ENCODE measurements at places on chromosomes 5 and 9. TPM values are rescaled to one million over a fixed set of nuclear protein-coding genes. Genes with fewer than 3 reads are reported as not detected.

Gene NIPAL4
- total RNA-seq, result not detected

Gene ZFP37
- 11.4 TPM for total RNA-seq

Gene SPATA31C1
- total RNA-seq, result not detected

Gene TYRP1
- not detected for total RNA-seq

Gene RECK
- 18.5 TPM for total RNA-seq

Gene GABRA6
- not detected for total RNA-seq

Gene S1PR3
- total RNA-seq, result 5.9 TPM

Gene KCNV2
- total RNA-seq, result not detected

Gene MARVELD2
- total RNA-seq, result 0.83 TPM

Gene FAM153A
- total RNA-seq, result 5.2 TPM

GRCh38 chr9:37163299-37163698 is 42.9 kb downstream of the ZCCHC7 start:
- H3K27ac ChIP-seq, result no peak overlapping the region
- H3K4me3 ChIP-seq, result no peak overlapping the region
- no peak for DNase-seq
- H3K4me1 ChIP-seq, result no peaks in the 10 kb centered on the region
- H3K27me3 ChIP-seq, result no peaks in the 10 kb centered on the region
- no peaks in the 10 kb centered on the region for H3K36me3 ChIP-seq

DNA sequence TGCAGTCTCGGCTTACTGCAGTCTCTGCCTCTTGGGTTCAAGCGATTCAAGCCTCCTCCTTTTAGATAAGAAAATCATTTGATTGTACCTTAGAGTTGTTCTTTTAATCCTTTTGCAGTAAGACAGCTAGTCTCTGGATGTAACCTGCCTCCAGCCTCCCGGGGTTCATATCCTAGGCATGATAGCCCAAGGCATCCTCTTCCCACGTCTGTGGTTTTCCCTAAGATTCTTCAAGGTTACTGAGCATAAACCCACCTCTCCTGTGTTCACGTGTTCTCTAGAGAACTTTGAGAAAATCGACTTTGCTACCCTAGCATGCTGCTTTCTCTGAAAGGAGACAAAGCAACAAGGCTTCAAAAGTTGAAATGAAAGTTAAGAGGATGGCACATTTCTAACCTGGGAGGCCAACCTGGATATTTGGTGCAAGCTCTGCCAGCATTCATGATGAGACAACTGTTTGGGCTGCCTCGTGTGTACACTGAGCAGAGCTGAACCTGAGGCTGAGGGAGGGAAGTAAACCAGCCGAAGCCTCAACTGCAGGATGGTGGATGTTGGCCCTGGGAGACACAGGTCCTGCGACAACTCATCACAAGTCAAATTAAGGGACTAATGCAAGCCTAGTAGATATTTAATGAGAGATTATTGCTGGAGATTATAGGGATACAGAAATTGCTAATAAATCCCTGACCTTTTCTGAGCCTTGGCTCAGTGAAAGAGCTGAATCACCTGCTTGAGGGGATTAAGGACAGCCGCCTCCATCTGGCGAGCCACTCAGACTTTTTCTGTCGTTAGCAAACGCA is 261.8 kb downstream of the ARHGAP26 start:
- H3K36me3 ChIP-seq, result no peaks in the 10 kb centered on the region
- no peaks in the 10 kb centered on the region for H3K27me3 ChIP-seq
- no peak overlapping the region for H3K27ac ChIP-seq
- no peak overlapping the region for H3K4me3 ChIP-seq
- H3K4me1 ChIP-seq, result no peaks in the 10 kb centered on the region

DNA sequence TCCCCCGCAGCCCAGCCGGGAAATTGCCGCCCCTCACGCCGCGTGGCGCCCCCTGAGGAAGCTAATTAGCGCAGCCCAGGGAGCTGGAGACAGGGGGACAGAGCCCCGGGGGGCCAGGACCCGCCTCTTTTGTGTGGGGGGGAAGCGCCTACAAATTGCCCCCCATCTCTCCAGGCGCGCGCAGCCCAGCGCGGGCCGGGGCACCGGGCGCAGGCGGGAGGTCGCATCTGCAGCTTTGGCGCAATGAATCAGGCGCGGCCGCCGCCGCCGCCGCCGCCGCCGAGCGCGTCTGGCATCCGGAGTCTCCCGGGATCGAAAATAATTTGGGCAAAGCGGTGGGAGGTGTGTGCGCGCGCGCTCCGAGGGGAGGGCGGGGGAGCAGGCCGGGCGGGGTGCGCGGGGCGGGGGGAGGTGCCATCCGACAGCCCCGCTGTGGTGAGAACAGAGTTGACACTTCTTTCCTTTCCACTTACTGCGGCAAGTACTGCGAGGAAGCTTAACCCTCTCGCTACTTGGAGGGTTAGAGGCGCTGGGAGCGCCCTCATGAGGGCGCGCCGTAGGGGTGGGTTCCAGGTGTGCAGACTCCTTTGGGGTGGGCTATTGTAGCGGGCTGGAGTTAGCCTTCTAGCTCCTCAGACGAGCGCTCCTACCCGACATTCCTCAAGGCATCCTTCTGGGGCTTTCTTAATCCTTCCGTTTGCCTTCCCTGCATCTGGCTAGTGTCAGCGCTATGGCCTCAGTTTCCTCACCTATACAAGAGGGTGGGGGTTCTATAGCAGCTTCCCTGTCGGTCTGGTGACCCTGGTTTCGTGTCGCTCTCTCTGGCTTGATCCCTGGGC is 63.1 kb downstream of the CXXC5 start:
- peak overlapping the region; percentile 34 for H3K4me3 ChIP-seq
- DNase-seq, result peak; percentile 45
- no peaks in the 10 kb centered on the region for H3K36me3 ChIP-seq

- H3K27ac ChIP-seq, result no peak overlapping the region
- DNase-seq, result no peak
- H3K4me1 ChIP-seq, result no peaks in the 10 kb centered on the region
- no peaks in the 10 kb centered on the region for H3K36me3 ChIP-seq
- H3K4me3 ChIP-seq, result no peak overlapping the region
Observed at GRCh38 chr5:89320421-89321277, 437.7 kb upstream of the MEF2C start.

GRCh38 chr9:93574900-93575795 is 1.2 kb upstream of the PHF2 start:
- H3K4me1 ChIP-seq, result peaks cover 4% of the 10 kb centered on the region
- H3K36me3 ChIP-seq, result no peaks in the 10 kb centered on the region
- H3K27me3 ChIP-seq, result no peaks in the 10 kb centered on the region
- peak overlapping the region; percentile 92 for H3K27ac ChIP-seq
- DNase-seq, result no peak

- peaks cover 1% of the 10 kb centered on the region for H3K4me1 ChIP-seq
- no peaks in the 10 kb centered on the region for H3K27me3 ChIP-seq
- no peak for DNase-seq
- no peaks in the 10 kb centered on the region for H3K36me3 ChIP-seq
Observed at GRCh38 chr9:124377551-124378406, 37.5 kb downstream of the PSMB7 start.

DNA sequence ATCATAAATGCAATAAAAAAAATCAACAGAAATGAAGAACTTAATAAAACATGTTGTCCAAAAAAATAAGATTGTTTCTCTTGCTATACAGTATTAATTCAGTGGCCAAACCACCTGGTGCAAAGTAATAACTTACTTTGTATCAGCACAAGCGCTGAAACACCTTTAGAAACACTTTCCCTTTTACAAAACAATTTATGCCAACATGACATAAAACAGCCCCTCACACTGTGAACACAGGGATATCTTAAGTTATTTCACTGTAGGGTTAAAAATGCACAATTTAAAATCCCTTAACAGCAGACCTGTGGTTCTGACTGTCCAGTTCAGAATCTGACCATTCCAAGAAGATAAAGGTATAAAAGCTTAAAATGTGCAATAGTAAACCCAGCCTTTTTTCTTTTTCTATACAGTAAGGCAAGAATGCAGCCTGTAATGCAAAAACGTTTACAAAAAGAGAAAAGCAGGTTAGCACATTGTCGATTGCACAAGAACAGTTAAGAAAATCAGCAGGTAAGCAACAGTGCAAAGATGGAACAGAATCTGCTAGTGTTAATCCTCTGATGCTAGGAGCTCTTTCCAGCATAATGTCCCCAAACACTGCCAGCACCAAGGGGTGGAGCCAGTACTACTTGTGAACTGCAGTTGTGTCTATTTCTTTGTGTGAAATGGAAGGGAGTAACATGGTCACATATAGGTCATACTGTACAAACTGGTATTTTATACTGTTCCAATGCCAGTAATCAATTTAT is 21.6 kb downstream of the RAB14 start:
- no peak overlapping the region for H3K4me3 ChIP-seq
- no peaks in the 10 kb centered on the region for H3K36me3 ChIP-seq
- H3K27ac ChIP-seq, result no peak overlapping the region
- H3K27me3 ChIP-seq, result no peaks in the 10 kb centered on the region
- peaks cover 2% of the 10 kb centered on the region for H3K4me1 ChIP-seq

GRCh38 chr5:140214831-140215230 is 39.8 kb downstream of the CYSTM1 start:
- no peak overlapping the region for H3K4me3 ChIP-seq
- no peak overlapping the region for H3K27ac ChIP-seq
- no peaks in the 10 kb centered on the region for H3K36me3 ChIP-seq
- no peaks in the 10 kb centered on the region for H3K27me3 ChIP-seq
- no peaks in the 10 kb centered on the region for H3K4me1 ChIP-seq
- no peak for DNase-seq

DNA sequence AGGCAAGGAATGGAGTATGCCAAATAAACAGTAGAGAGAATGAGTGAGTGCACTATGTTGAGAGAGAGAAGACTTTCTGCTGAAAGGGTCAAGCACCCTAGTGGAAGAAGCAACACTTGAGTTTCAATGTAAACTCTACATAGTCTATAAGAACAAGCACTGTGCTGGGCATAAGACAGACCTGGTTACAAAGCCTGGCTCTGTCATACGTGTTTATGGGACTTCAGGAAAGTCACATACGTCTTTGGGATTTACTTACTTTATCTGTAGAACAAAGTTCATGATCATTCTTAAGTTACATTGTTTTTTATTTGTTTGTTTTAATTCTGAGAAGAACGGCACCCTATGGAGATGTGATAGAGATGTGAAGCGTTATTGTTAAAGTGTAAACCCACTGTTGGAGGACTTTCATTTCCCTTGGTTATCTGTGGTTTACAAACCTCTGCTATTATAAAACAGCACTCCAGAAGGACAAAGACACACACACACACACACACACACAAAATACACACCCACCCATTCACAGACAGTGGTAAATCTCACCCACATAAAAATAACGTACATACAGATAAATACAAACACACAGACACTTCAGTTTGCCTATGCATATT is 70.7 kb upstream of the TRIM32 start:
- no peaks in the 10 kb centered on the region for H3K4me1 ChIP-seq
- no peak for DNase-seq
- H3K36me3 ChIP-seq, result no peaks in the 10 kb centered on the region
- no peak overlapping the region for H3K4me3 ChIP-seq

GRCh38 chr5:135921388-135921787 is 25.7 kb upstream of the IL9 start:
- no peaks in the 10 kb centered on the region for H3K27me3 ChIP-seq
- no peak overlapping the region for H3K27ac ChIP-seq
- H3K36me3 ChIP-seq, result no peaks in the 10 kb centered on the region
- H3K4me3 ChIP-seq, result no peak overlapping the region
- H3K4me1 ChIP-seq, result no peaks in the 10 kb centered on the region

- no peak overlapping the region for H3K4me3 ChIP-seq
- no peak for DNase-seq
- H3K4me1 ChIP-seq, result no peaks in the 10 kb centered on the region
- no peak overlapping the region for H3K27ac ChIP-seq
- H3K36me3 ChIP-seq, result no peaks in the 10 kb centered on the region
Observed at GRCh38 chr5:139253115-139253514, 40.4 kb upstream of the MATR3 start.

DNA sequence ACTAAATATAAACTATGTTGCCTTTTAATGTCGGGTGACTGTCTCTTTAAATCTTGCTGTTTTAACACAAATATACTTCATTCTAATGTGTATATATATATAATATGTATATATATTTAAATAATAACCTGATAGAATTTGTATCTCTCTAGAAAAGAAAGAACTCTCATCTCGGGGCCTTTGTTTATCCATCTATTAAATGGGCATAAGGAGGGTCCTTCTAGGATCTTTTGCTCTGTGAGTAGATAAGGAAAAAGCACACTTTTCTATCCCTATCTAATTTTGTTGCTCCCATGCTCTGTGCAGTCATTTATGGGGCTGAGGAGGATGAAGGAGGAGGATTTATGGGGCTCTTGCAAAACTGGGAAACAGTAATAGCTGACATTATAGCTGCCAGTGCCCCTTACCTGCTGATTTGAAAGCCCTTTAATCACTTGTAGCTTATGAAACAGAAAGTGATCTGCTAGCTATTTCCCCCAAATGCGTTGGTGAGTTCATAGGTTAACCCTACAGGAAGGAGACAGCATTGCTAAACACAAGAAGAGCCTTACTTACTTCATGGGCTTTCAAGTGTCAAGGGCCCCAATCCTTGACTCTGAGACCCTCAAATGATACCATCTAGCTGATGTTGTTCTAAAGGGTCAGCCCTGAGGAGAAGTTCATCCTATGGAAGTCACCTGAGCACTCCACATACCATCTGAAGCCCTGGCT is 5.8 kb upstream of the PPARGC1B start:
- no peaks in the 10 kb centered on the region for H3K27me3 ChIP-seq
- no peak for DNase-seq
- no peak overlapping the region for H3K4me3 ChIP-seq
- H3K4me1 ChIP-seq, result no peaks in the 10 kb centered on the region
- no peaks in the 10 kb centered on the region for H3K36me3 ChIP-seq

GRCh38 chr9:38298503-38298902 is 94.0 kb upstream of the ALDH1B1 start:
- no peak for DNase-seq
- no peak overlapping the region for H3K27ac ChIP-seq
- no peak overlapping the region for H3K4me3 ChIP-seq
- H3K4me1 ChIP-seq, result peaks cover 1% of the 10 kb centered on the region

DNA sequence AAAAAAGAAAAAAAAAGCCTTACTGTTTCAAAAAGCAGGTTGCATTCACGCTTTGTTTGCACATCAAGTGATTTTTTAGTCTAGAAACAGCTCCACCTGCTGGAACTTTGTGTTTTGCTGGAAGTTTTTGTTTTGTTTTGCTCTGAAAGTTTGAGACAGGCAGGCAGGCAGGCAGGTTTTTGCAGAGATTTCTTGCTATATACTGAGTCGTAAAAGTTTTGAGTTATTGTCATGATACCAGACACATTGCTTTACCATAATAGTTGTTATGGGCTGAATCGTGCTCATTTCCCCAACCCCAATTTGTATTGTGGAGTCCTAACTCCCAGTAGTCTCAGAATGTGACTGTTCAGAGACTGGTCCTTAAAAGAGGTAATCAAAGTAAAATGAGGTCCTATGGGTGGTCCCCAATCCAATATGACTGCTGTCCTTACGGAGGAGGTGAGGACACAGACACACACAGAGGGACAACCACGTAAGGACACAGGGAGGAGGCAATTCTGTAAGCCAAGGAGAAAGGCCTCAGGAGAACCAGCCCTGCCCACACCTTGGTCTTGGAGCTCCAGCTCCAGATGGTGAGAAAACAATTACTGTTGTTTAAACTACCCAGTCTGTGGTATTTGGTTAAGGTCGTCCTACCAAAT is 20.9 kb downstream of the OR2Y1 start:
- no peaks in the 10 kb centered on the region for H3K36me3 ChIP-seq
- no peak overlapping the region for H3K27ac ChIP-seq
- no peaks in the 10 kb centered on the region for H3K4me1 ChIP-seq
- no peak for DNase-seq
- H3K4me3 ChIP-seq, result no peak overlapping the region

- H3K4me3 ChIP-seq, result no peak overlapping the region
- no peaks in the 10 kb centered on the region for H3K36me3 ChIP-seq
- H3K4me1 ChIP-seq, result no peaks in the 10 kb centered on the region
- H3K27ac ChIP-seq, result no peak overlapping the region
- no peaks in the 10 kb centered on the region for H3K27me3 ChIP-seq
Observed at GRCh38 chr9:6147846-6148245, 67.8 kb upstream of the IL33 start.

GRCh38 chr9:107260437-107261081 is 22.5 kb upstream of the RAD23B start:
- no peaks in the 10 kb centered on the region for H3K27me3 ChIP-seq
- H3K4me1 ChIP-seq, result no peaks in the 10 kb centered on the region
- DNase-seq, result no peak
- H3K4me3 ChIP-seq, result no peak overlapping the region
